ENCODE measurements at places on chromosomes 2 and 18.
A peak's percentile ranks its signal among the peaks of the same experiment; 100 is the strongest.

GRCh38 chr2:12244070-12244469 is 472.7 kb upstream of the TRIB2 start:
- DNase-seq = no peak

DNA sequence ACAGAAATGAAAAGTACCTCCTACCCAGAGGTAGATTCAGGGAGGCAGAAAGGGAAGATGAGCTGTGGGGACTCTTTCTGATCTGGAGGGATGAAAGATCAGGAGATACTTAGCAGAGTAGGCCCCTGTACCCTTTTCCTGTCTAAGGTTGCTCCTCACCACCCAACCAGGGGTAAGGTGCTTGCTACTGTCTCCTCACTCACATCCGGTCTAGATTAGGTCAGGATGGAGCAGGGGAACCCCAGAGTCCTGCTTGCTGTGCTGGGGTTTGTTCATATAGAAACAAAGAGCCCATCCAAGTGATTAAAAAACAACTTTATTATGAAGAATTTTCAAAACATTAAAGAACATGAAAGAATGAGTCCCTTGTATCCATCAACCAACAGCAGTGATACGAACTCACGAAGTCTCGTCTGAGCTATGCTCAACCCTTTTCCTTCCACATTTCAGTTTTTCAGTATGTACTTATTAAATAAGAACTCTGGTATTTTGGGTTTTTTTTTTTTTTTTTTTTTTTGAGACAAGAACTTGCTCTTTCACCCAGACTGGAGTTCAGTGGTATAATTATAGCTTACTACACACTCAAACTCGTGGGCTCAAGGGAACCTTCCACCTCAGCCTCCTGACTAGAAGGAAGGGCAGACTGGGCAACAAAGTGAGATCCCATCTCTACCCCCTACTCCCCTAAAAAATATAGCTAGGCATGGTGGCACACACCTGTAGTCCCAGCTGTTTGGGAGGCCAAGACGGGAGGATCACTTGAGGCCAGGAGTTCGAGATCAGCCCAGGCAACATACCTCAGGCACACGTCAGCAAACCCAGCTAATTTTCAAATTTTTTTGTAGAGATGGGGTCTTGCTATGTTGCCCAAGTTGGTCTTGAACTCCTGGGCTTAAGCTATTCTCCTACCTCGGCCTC is 28.5 kb upstream of the MCFD2 start:
- DNase-seq = no peak

- DNase-seq = no peak
These were observed 225.7 kb downstream of the MREG start for GRCh38 chr2:215787565-215788178.

DNA sequence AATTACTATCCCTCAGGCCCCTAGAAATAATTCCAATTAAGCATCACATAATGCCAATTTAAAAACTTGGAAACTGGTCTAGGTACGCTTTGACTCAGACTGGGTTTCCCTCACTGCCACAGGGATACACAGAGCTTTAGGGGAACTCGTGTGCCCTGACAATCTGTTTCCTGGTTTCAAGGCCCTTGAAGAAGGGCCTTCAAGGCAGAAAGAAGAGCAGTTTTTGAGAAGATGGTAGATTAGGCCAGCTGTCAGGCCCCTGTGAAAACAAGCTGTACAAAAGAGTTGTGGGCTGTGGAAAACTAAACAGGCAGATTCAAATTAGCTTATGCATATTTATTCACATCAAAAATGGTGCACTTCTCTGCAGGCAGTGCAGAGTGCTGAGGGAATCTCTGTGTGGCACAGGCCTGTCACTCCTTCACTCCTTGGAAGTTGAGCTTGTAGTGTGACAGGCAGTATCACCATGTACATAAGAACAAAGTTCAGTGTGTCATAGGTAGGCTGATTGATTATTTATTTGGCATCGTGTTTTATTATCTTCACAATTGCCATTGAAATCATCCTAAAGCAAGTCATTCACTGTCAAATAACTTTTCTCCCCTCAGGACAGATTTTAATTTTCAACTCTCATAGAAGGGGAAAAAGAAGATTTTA is 614.4 kb upstream of the GYPC start:
- no peak for DNase-seq

- no peak for DNase-seq
These were observed 1030.1 kb upstream of the POU3F3 start for GRCh38 chr2:103823847-103824246.

- no peak for DNase-seq
These were observed 56.3 kb downstream of the SH3RF3 start for GRCh38 chr2:109185338-109185737.

DNA sequence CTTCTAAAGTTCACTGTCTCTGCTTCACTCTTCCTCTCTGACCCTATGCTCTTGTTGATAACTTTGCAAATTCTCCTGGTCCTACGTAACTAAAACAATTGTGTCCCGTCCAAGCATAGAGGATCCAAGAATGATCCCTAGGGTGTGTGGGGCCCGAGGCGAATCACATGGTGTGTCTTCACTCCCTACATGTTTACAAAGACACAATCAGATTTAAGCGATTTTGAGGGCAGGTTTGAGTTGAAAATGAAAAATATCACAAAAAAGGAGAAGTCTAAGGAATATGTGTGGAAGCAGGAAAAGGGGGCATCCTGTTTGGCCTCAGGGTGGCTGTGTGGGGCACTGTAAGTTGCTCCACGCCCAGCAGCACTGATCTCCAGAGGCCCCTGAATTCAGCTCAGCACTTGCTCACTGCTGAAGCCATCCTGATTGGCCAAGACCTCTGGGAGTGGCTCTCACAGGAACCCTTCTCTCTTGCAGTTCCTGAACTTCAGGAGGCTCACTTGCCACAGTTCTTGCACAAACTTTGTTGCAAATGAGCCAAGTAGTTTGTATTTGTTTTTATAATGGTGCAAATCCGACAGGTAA is 363.6 kb downstream of the ZNF521 start:
- DNase-seq = no peak

GRCh38 chr2:1422716-1423285 is 9.5 kb downstream of the TPO start:
- DNase-seq = no peak

DNA sequence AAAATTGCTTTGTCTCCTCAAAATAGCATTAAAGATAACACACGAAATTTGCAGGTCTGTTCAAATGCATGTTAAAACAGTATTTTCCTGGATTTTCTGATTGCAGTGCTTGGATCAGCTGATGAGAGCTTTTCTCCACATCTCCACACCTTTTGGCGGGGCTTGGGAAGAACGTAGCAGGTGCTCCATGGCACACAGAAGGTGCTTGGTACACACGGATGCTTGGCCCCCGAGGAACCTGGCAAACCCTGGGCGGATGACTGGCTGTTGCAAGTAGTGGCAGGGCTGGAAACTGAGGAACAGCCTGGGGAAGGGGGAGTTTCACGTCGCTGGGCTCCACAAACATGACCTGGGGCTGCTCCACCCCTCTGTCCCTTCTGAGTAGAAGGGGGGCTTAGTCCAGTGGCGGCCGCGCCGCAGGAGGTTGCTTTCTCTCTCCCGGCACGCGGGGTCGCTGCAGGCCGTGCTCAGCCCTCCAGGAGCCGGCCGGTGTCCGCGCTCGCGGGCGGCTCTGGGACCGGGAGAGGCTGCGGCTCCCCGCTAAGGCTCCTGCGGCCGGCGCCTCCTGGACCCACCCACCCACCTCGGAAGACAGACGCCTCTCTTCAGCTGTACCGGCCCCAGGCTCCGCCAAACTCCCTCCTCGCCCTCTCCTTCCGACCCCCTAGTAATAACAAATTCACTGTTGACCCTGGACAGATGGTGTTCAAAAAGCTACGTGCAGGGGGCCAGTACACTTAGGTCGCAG is 69.3 kb downstream of the MARCO start:
- no peak for DNase-seq

DNA sequence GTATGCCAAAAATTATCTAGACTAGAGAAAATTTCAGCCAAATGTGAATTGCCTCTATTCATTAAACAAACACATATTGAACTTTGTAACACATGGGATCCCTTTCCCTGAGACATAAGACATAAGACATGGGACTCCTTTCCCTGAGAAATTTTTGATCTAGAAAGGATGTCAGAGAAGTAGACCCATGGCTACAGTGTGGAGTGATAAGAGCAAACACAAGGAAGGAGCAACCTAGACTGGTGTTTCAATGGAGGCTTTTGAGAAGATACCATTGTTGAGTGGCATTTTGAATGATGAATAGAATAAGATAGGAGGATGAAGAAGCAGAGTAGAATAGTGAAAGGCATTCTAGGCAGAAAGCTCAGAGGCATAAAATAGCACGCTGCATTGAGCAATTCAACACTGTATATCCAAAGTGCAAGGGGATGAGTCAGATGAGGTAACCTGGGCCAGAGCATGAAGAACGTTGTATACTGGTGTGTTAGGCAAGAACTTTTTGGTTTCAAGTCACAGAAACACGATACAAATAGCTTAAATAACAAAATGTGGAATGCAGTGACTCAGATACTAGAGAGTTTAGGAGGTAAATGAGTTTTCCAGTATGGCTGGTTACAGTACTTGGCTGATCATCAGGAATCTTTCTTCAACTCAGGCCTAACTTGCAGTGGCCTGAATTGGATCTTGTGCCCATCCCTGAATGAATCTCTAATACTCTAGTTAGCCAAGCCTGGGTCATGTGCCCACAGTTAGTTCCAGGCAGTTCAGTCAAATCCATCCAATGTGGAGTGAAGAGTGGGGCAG is 129.8 kb upstream of the TANK start:
- DNase-seq = no peak

GRCh38 chr2:95299961-95300360 is 2.8 kb downstream of the KCNIP3 start:
- no peak for DNase-seq

- no peak for DNase-seq
These were observed 4.2 kb upstream of the EN1 start for GRCh38 chr2:118851650-118852049.

DNA sequence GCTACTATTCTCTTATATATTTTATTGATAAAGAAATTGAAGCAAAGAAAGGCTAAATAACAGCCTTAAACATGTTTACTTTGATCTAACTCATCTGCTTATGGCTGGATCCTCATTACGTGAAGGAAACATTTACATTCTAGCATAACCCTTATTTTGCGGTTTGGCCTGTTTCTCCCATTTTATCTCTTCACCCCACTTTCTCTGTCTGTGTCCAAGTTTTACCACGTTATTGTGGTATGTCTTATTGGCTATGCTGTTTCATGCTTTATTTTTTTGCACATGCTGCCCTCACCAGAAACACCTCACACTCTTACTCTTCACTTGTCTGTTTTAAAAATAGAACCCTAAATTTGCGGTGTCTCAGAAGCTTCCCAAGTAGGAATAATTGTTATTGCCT is 78.5 kb downstream of the RPIA start:
- no peak for DNase-seq

- no peak for DNase-seq
These were observed 638.1 kb downstream of the DSC3 start for GRCh38 chr18:30404422-30404821.

- DNase-seq = no peak
These were observed 462.8 kb downstream of the MEIS1 start for GRCh38 chr2:66897691-66898150.

DNA sequence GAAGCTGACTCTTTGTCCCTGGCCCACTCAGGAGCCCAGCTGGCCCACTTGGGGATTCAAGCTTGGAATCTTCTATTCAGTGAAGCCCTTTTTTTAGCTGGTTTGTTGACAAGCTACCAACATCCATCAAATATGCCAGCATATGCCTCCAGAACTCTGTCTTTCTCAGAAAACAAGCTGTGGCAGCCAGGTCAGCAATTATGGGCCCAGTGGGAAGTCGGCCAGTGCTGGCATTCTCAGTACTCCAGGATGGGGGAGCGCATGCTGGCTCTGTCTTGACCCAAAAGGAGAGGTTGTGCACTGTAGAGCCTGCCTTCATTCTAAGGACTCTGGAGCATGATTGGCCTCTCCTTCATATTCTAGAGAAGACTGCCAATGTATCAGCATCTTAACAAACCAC is 401.5 kb downstream of the CNTNAP5 start:
- peak; percentile 19 for DNase-seq

GRCh38 chr2:128414351-128414750 is 95.7 kb upstream of the HS6ST1 start:
- no peak for DNase-seq

GRCh38 chr2:236912326-236913120 is 173.2 kb upstream of the COPS8 start:
- DNase-seq = no peak

GRCh38 chr2:100603948-100604633 is 41.3 kb downstream of the PDCL3 start:
- DNase-seq = peak; percentile 68

- no peak for DNase-seq
These were observed 97.5 kb downstream of the LDLRAD4 start for GRCh38 chr18:13316063-13316462.

- no peak for DNase-seq
These were observed 246.6 kb downstream of the SS18 start for GRCh38 chr18:25843791-25844190.

DNA sequence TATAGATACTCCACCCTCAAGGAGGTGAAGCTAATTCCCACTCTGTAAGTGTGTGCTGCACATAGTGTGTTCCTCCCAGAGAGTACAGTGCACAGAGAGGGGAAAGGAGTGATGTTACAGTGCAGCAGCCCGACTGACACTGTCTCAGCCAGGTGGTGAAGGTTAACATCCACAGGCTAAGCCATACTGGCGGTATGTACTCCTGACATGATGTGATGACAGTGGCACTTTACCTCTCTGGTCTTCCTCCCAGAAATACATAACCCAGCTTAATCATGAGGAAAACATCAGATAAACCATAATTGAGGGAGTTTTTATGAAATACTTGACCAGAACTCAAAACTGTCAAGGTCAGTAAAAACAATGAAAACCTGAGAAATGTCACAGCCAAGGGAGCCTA is 107.1 kb downstream of the RAB3GAP1 start:
- no peak for DNase-seq

GRCh38 chr18:31042406-31043181 is at the start of gene DSC3:
TSS of gene DSC3 (minus strand) at chr18:31042742. CDS start at chr18:31042660, 82 bp downstream.
- DNase-seq = no peak

- no peak for DNase-seq
These were observed 221.3 kb upstream of the TMEFF2 start for GRCh38 chr2:192416060-192416459.

- DNase-seq = no peak
These were observed 354.7 kb downstream of the PARD3B start for GRCh38 chr2:204899983-204900382.

- DNase-seq = no peak
These were observed 133.8 kb upstream of the KCNH7 start for GRCh38 chr2:162972383-162972782.
